ENCODE measurements at places on chromosomes 7 and 10.

GRCh38 chr10:71458387-71458786 lies 61.7 kb downstream of the CDH23 start:
- DNase-seq = no peak

DNA sequence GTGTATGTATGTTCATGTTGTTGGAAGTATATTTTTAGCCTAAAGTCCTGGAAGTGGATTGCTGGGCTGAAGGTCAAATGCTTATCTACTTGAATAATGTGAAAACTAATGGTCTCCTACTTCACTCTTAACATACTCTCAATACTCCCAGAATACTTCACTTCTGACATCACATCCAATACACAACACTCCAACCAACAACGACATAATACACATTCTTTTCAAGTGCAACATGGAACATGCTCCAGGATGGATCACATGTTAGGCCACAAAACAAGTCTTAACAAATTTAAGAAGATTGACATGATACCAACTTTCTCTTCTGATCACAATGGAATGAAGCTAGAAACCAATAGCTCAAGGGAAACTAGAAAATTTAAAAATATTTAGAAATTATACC lies 126.9 kb upstream of the ADCY1 start:
- no peak for DNase-seq

- no peak for DNase-seq
These were observed 41.3 kb downstream of the ARID5B start for GRCh38 chr10:61942604-61943461.

- no peak for DNase-seq
These were observed 125.2 kb downstream of the GNAT3 start for GRCh38 chr7:80386686-80387085.
